ENCODE measurements at places on chromosomes 12 and 14.

DNA sequence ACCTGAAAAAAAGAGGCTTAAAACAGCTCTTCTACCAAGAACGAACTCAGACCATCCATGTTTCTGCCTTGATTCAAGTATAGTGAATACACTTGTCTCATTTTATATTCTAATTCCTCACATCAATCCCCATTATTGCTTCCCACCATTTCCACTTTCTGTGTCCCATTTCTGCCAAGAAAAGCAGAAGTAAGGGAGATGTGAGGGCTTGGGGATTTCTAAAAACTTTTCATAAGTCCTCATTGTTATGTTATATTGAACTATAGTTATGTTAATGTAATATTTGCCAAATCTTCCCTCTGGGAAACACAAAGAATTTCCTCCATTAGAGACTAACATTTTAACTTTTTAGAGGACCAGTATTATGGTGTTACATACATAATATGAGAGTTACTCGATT is 48.2 kb upstream of the PSMA6 start:
- DNase-seq: no peak

DNA sequence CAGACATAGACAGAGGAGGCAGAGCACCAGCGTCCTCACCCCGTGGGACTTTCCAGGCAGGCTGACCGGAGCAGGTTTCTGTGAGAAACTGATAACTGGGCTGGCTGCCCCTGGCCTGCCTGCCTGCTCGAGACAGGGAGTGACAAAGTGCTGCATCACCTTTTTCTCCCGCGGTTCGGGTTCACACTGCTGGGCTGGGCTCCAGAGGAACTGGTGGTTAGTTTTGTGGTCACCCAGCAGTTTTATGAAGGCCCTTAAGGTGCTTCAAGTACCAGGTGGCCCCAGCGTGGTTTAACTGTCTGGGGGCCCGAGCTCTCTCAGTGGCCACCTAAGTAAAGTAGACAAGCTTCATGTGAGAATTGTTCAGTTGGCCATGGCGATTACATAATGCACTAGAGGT is 1073.6 kb downstream of the BCL11B start:
- DNase-seq: no peak

DNA sequence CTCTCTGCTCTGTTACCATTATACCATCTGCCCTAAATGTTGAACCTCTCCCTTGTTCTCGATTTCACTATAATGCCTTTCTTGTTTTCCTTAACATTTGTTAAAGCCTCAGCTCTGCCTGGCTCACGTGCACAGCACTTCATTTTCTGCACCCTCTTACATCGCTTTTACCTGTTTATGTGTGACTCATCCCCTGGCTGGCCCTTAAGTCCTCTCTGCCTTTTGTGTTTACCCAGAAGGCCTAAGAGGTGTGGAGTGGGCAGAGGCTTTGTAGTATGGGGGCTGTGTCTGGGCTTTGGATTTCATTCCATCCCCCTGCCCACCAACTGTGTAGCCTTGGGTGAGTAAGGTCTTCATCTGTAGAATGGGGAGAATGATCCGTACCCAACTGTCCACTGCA is 36.5 kb downstream of the UBE3B start:
- DNase-seq: no peak

DNA sequence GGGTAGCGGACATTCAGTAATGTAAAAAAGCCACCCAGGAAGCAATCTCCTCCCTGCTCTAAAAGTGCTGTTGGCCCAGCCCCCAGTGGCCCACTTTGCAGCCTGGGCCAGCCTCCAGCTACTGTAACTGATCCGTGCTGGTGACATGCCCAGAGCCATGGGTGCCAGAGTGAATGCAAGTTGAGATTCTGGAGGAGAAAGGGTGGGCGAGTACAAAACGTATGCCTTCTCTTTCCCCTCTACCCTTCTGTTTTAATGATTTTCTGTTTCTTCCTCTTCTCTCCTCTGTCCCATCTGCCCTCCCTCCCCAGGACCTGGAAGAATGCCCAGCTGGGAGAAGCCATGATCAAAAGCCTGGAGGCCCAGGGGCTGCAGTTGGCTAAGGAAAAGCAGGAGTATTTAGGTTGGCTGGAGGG is 16.9 kb downstream of the PLEKHD1 start:
- no peak for DNase-seq

GRCh38 chr12:21971344-21971743 is 30.1 kb upstream of the ABCC9 start:
- DNase-seq: no peak

DNA sequence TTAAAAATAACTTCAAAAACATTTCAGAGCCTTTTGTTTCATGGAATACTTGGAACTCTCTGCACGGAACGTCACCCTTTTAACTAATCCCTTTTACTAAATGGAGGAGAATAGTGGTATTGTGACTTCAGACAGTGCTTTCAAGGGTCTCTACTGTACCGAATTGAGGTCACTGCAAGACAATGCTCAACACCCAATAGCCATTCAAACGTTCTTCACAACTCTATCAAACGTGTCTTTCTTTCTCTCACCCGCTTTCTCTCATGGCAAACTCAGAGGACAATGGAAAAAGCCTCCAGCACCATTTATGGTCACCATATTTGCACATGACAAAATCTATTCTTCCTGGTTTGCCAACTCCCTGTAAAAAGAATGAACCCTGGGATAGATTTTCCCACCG is 132.1 kb upstream of the SOX5 start:
- no peak for DNase-seq

DNA sequence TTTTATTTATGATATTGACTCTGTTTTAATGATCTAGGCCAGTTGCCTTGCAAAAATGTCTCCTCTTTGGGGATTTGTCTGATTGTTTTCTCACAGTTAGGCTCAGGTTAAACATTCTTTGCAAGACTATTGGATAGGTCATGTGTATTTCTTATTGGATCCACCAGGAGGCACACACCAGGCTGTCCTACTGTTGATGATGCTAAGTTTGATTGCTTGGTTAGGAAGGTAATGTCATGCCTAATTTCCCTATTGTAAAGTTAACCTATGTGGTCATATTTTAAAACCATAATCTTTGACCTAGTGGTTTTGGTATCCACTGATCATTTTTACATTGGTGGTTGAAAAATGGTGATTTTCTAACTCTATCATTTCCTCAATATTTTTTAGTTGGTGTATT is 137.1 kb downstream of the BRMS1L start:
- DNase-seq: no peak

DNA sequence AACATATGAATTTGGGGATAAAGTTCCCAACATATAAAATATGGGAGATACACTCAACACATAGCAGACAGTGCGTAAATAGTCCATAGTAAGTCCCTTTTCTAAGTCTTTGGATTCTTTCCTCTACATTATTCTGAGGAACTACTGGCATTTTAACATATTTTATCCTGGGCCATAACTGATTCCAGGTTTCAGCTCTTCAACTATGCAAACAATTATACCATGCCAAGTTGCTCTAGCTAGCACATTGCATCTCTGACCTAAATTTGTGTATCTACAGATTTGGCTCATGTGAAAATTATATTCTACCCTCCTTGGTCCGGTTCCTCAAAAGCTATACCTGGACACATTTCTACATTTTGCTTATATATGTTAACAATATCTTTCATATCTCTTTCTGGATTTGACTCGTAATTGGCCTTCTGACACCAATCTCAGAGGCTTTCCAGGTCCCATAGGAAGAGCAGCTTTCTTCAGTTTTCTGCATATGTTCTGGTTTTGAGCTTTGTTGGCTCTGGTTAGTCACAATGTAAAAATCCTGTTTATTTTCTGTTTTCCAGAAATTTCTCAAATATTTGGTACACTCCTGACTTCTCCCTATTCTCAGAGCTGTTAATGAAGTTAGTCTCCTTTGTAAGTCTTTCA is 305.4 kb downstream of the BMP4 start:
- DNase-seq: no peak

GRCh38 chr12:18468246-18469075 is 207.1 kb downstream of the PIK3C2G start:
- no peak for DNase-seq

DNA sequence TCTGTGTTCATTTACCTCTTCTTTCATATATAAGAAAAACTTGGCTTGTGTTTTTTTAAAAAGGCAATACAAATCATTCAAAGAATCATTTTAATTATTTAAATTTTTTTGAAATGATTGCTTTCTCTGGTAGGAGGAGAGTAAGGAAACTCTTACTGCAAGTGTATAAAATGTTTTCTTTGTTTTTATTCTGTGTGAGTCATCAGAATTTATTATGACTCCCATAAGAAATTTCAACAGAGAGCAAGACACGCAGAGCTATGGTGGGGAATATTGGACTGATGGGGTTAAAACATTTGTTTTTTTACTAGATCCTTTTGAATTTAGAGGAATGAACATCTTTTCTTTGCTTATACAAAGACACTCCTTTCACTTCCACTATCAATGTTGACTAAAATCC is 119.1 kb upstream of the ATXN7L3B start:
- DNase-seq: no peak

GRCh38 chr12:94532490-94533422 is 73.1 kb upstream of the CEP83 start:
- no peak for DNase-seq

- DNase-seq: no peak
Observed at GRCh38 chr12:70920891-70921290, 353 bp upstream of the PTPRR start.

DNA sequence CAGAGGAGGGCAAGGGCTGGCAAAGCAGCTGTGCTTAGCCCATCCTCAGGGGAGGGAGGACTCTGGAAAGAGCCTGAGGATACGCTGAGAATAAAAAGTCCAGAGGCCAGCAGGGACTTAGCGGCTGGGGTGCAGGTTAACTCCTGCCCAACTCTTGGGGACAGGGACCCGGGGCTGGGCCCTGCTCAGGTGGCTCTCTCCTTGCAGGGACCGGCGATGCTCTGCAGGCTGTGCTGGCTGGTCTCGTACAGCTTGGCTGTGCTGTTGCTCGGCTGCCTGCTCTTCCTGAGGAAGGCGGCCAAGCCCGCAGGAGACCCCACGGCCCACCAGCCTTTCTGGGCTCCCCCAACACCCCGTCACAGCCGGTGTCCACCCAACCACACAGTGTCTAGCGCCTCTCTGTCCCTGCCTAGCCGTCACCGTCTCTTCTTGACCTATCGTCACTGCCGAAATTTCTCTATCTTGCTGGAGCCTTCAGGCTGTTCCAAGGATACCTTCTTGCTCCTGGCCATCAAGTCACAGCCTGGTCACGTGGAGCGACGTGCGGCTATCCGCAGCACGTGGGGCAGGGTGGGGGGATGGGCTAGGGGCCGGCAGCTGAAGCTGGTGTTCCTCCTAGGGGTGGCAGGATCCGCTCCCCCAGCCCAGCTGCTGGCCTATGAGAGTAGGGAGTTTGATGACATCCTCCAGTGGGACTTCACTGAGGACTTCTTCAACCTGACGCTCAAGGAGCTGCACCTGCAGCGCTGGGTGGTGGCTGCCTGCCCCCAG is 2.8 kb downstream of the B3GNT4 start:
- DNase-seq: no peak

DNA sequence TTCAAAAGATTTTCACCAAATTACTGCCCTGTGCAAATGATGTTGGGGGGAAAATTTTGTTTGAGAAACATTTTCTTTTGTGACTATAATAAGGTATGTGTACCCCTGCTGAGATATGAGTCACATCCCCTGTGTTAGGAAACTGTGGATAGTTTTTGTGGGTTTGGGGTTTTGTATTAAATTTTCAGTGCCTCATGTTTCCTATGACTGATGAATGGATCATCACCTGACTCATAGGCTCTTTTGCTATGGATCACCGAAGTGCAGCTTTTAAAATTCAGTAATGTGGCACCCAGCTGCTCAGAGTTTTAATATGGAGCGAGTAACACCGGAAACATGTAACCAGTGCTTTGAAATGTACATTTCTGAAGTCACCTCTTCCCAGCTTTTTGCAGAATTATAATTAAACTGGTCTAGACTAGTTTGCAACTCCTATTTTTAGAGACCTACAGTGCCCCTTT is 167.4 kb upstream of the HMGA2 start:
- DNase-seq: peak; percentile 98

DNA sequence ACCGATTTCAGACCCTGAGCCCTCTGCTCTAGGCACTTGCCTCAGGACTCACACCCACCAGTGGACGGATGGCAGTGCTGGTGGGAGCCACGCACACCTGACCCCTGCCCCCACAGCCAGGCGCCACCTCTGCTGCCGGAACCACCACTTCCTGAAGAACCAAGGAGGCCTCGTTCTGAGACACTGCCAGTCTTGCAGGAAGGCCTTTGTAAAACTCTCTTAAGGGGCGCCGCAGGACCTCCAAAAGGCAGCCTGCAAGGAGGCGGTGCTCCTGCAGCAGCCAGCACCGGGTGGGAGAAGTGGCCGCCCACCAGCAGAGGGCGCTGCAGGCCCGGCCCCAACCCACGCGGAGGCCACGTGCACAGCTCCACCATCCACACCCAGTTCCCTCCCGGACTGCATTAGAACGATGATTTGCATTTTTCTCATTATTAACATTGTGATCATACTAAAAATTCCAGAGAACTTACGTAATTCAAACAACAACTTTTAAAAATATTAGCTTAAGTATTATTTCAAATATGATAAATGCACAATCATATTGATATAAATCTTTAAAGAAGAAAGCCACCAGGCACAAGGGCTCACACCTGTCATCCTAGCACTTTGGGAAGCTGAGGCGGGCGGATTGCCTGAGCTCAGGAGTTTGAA is 12.8 kb downstream of the STX2 start:
- DNase-seq: no peak

DNA sequence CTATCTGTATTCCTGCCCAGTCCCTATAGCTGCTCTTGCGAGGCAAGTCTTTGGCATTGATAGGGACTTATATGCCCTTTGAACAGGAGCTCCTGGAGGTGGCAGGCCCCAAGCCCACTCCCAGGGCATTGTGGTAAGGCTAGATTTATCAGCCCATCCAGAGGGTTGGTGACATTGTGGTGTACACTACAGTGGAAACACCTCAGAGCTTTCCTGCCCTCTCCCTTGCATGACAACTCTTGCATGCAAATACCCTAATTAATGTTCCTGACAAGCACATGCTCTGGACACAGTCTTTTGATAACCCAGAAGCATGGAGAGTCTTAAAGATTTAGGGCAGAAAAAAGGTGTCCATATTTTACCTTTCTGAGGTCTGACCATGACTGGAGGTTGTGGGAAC is 815 bp upstream of the RIPK3 start:
- no peak for DNase-seq

GRCh38 chr12:66947119-66947518 is 268.2 kb upstream of the GRIP1 start:
- no peak for DNase-seq

GRCh38 chr12:6336079-6336888 is 5.6 kb downstream of the TNFRSF1A start:
- peak; percentile 99 for DNase-seq

DNA sequence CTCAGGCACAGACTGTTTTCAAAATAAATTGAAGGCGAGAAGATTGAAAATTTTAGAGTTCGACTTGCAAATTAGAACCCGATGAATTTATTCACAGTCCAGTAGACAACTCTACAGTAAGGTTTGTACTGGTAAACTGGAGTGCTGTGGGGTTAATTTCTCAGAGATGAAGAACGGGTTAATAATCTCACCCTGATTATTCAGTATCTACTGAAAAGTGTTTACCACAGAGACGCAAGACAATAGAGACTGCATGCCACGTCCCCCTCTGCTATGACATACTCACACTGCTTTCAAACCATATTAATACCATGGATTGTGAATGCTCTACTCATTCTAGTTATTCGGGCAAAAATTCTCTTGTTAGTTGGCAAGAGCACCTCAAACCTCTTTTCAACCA is 36.1 kb downstream of the CFL2 start:
- no peak for DNase-seq

All from GM04503 (cell line).